ENCODE measurements at places on chromosomes 5 and 9. TPM values are rescaled to one million over a fixed set of nuclear protein-coding genes. Genes with fewer than 3 reads are reported as not detected.
A peak's percentile ranks its signal among the peaks of the same experiment; 100 is the strongest.

- H3K36me3 ChIP-seq, result no peaks in the 10 kb centered on the region
- no peaks in the 10 kb centered on the region for H3K4me1 ChIP-seq
- no peak overlapping the region for H3K27ac ChIP-seq
- H3K27me3 ChIP-seq, result no peaks in the 10 kb centered on the region
- no peak overlapping the region for H3K4me3 ChIP-seq
- no peak for DNase-seq
These were observed 13.0 kb upstream of the SUSD3 start for GRCh38 chr9:93045521-93045920.

- H3K36me3 ChIP-seq, result no peaks in the 10 kb centered on the region
- H3K4me3 ChIP-seq, result no peak overlapping the region
- no peaks in the 10 kb centered on the region for H3K27me3 ChIP-seq
These were observed 52.0 kb upstream of the SLIT3 start for GRCh38 chr5:169352901-169353300.

- DNase-seq, result peak; percentile 89
- no peaks in the 10 kb centered on the region for H3K36me3 ChIP-seq
- no peaks in the 10 kb centered on the region for H3K27me3 ChIP-seq
- H3K4me3 ChIP-seq, result peak overlapping the region; percentile 71
- H3K27ac ChIP-seq, result peak overlapping the region; percentile 69
These were observed 46.9 kb downstream of the CNTRL start for GRCh38 chr9:121121582-121122087.

- H3K27me3 ChIP-seq, result no peaks in the 10 kb centered on the region
- no peak overlapping the region for H3K27ac ChIP-seq
- H3K36me3 ChIP-seq, result no peaks in the 10 kb centered on the region
- no peak for DNase-seq
- H3K4me1 ChIP-seq, result no peaks in the 10 kb centered on the region
These were observed 373.4 kb downstream of the IRX2 start for GRCh38 chr5:2378108-2378507.

GRCh38 chr9:91195372-91196012, 166.2 kb downstream of the AUH start:
- peak overlapping the region; percentile 83 for H3K27ac ChIP-seq
- no peak overlapping the region for H3K4me3 ChIP-seq
- H3K36me3 ChIP-seq, result no peaks in the 10 kb centered on the region
- no peaks in the 10 kb centered on the region for H3K27me3 ChIP-seq

DNA sequence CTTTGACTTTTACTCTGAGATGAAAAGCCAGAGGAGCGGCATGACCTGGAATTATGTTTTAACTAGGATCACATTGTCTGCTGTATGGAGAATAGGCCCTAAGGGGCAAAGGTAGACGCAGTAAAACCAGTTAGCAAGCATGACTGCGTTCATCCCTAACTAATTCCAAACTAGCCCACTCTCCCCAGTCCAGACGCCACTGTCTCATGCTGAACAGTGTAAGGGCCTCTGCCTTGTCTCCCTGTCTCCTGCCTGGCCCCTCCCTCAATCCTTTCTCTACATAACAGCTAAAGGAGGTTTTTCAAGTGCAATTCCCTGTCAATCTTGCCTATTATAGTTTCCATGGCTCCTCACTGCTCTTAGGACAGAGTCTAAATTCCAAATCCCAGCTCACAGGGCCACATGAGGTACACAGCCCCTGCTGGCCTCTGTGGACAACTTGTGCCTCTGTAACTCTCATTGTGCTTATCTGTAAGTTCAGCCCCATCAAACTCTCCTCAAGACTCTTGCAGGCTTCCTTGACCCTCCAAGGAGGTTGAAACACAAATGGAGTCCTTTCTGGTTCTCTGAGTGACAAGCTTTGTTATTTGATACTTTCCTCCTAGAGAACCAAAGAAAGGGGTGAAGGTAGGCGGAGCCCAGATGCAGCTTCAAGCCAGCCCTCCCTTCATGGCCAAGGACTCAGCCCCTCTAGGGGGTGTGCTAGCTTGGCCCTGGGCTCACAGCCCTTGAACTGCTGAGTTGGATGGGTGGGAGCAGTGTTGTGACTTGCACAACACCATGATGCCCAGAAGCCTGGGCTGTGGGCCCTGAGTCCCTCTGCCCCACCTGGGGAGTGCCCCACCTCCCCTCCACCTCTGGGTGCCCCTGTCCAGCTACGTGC, 16.0 kb upstream of the SLC22A4 start:
- H3K4me3 ChIP-seq, result no peak overlapping the region
- peaks cover 11% of the 10 kb centered on the region for H3K36me3 ChIP-seq
- H3K4me1 ChIP-seq, result no peaks in the 10 kb centered on the region
- no peaks in the 10 kb centered on the region for H3K27me3 ChIP-seq

GRCh38 chr5:56774957-56775356, 40.4 kb upstream of the MAP3K1 start:
- no peak for DNase-seq
- no peak overlapping the region for H3K4me3 ChIP-seq
- H3K27ac ChIP-seq, result no peak overlapping the region
- H3K36me3 ChIP-seq, result no peaks in the 10 kb centered on the region
- no peaks in the 10 kb centered on the region for H3K4me1 ChIP-seq

GRCh38 chr5:93359296-93359959, 221.6 kb downstream of the NR2F1-AS1 start:
- H3K4me3 ChIP-seq, result peak overlapping the region; percentile 18
- no peaks in the 10 kb centered on the region for H3K36me3 ChIP-seq
- H3K4me1 ChIP-seq, result peaks cover 31% of the 10 kb centered on the region
- no peaks in the 10 kb centered on the region for H3K27me3 ChIP-seq

DNA sequence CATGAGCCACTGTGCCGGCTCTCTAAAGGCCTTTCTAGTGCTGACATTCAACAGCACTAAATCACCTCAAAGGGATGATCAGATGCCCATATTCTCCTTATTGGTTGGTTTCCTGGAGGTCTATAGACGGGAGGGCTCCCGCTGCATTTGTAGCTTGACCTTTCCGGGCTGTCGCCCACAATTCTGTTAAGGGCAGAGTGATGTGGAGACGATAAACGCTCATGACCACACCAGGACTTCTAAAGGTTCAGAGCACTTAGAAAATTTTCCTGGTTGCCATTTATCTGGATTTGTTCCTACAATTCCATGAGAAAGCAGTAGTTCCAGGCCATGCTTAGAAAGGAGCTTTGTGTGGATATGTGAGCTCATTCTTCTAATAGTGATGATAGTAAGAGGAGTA, 170.3 kb downstream of the SLC12A2 start:
- H3K27ac ChIP-seq, result no peak overlapping the region
- no peaks in the 10 kb centered on the region for H3K36me3 ChIP-seq
- H3K27me3 ChIP-seq, result no peaks in the 10 kb centered on the region

DNA sequence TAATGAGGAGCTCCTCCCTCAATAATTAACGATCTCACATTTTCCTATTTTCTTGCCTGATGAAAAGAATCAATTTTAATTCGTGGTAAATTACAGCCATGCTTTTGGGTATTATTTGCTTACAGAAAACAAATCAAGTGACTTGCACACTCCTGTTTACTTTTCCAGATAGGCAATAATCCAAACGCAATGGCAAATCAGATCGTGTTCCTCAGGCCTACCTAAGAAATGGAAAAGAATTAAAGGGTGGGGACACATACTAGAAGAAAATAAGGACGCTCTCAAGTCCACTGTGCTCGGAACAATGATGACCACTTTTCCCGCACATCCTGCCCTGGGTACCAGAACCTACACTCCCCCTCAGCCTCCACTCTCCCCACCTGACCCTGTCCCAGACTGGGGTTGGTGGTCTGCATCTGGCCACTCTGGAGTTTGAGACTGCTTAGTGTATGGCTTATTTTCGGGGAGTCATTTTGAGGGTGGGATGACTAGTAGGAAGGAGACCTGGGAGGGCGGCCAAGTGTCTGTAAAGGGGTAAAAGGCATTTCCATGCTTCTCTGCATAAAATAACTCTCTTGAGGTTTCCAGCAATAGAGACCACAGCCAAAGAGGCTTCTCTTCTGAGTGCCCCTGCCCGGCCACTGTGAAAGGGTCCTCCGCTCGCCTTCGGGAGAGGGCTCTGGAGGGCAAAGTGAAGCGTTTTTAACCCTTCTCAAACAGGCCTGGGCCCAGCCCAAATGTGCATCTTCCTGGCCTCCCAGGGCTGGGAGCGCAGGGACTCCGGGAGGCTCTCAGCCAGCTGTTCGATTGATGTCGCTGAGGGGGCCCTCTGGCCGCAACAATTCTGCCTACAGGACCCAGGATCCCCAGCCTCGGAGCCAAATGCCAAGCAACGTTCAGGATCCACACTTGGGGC, 4.5 kb upstream of the OTP start:
- peaks cover 97% of the 10 kb centered on the region for H3K27me3 ChIP-seq
- no peak overlapping the region for H3K4me3 ChIP-seq
- H3K27ac ChIP-seq, result no peak overlapping the region
- no peaks in the 10 kb centered on the region for H3K4me1 ChIP-seq
- DNase-seq, result peak; percentile 73

- no peak for DNase-seq
- H3K27ac ChIP-seq, result no peak overlapping the region
These were observed 122.0 kb downstream of the TLE4 start for GRCh38 chr9:79693750-79694149.

GRCh38 chr9:91586282-91586681, 162.7 kb upstream of the NFIL3 start:
- H3K4me1 ChIP-seq, result no peaks in the 10 kb centered on the region
- no peaks in the 10 kb centered on the region for H3K36me3 ChIP-seq
- no peak overlapping the region for H3K27ac ChIP-seq
- no peak overlapping the region for H3K4me3 ChIP-seq
- DNase-seq, result peak; percentile 5
- H3K27me3 ChIP-seq, result peaks cover 6% of the 10 kb centered on the region

GRCh38 chr5:34672196-34672595, 16.1 kb downstream of the RAI14 start:
- DNase-seq, result peak; percentile 58
- no peak overlapping the region for H3K4me3 ChIP-seq
- H3K27ac ChIP-seq, result peak overlapping the region; percentile 98
- no peaks in the 10 kb centered on the region for H3K27me3 ChIP-seq

- H3K27me3 ChIP-seq, result no peaks in the 10 kb centered on the region
- peaks cover 58% of the 10 kb centered on the region for H3K36me3 ChIP-seq
- H3K4me3 ChIP-seq, result no peak overlapping the region
- H3K27ac ChIP-seq, result peak overlapping the region; percentile 20
- no peak for DNase-seq
These were observed 42.3 kb downstream of the B4GALT1 start for GRCh38 chr9:33124751-33125381.

DNA sequence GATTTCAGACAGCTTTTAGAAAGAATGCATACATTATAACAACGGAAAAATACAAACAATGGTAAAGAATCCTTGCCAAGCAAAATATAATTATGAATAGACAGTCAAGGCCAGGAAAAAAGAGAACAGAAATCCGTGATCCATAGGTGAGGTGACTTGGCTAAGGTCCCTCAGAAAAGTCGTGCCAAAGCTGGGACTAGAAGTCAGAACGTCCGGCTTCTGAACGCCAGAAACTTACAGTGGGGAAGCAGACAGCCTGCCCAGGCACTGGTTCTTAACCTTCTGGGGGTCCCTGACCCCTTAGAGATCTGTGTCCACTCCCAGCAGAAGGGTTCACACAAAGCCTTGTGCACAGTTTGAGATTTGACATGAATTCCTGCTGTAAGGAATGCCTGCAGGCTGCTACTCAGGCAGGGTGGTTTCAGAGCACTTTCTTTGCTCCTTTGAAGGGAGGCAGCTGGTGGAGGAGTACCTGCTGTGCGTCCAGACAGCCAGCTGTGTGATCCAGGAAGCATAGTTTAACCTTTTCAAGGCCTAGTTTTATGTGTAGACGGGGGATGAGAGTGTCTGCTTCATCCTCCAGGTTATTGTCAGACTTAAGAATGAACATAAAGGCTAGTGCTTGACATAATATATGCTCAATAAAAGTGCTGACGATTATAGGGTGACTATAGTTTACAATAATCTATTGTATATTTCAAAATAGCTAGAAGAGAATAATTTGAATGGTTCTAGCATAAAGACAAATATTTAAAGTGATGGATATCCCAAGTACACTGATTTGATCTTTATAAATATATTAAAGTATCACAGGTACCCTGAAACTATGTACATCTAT, 852 bp downstream of the ARHGEF37 start:
- H3K4me1 ChIP-seq, result peaks cover 8% of the 10 kb centered on the region
- DNase-seq, result no peak
- peak overlapping the region; percentile 76 for H3K4me3 ChIP-seq
- H3K27ac ChIP-seq, result no peak overlapping the region
- H3K36me3 ChIP-seq, result no peaks in the 10 kb centered on the region
- no peaks in the 10 kb centered on the region for H3K27me3 ChIP-seq

- H3K36me3 ChIP-seq, result no peaks in the 10 kb centered on the region
- H3K27ac ChIP-seq, result no peak overlapping the region
- H3K27me3 ChIP-seq, result peaks cover 2% of the 10 kb centered on the region
- peaks cover 8% of the 10 kb centered on the region for H3K4me1 ChIP-seq
- H3K4me3 ChIP-seq, result peak overlapping the region; percentile 39
These were observed 32.5 kb downstream of the FAM240B start for GRCh38 chr9:38687389-38687842.

DNA sequence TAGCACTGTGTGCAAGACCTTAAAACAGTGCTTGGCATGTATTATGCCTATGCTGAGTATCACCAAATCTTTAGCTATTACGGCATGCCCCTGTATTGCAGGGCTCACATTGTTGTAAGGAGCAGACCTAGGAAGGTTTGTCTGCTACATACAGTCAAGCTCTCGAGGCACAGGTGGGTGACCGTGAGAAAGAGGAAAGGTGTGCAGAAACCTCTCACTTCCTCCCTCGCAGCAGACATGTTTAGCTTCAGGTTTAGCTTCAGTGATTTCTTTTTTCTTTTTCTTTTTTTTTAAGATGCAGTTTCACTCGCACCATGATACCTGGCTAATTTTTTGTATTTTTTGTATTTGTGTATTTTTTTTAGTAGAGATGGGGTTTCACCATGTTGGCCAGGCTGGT, 275.8 kb upstream of the RIOK2 start:
- no peak overlapping the region for H3K27ac ChIP-seq
- no peaks in the 10 kb centered on the region for H3K36me3 ChIP-seq
- no peaks in the 10 kb centered on the region for H3K4me1 ChIP-seq
- no peaks in the 10 kb centered on the region for H3K27me3 ChIP-seq
- no peak for DNase-seq

GRCh38 chr5:93591323-93591945, 8.4 kb downstream of the NR2F1 start:
- H3K27ac ChIP-seq, result no peak overlapping the region
- H3K4me3 ChIP-seq, result no peak overlapping the region
- H3K4me1 ChIP-seq, result peaks cover 4% of the 10 kb centered on the region

BARX1 gene
- total RNA-seq, result 15.6 TPM

SLC22A4 gene
- 3.8 TPM for total RNA-seq

ANKRD31 gene
- 0.29 TPM for total RNA-seq

SPACA9 gene
- 3.6 TPM for total RNA-seq

IL7R gene
- 2.7 TPM for total RNA-seq

DAB2IP gene
- total RNA-seq, result 60.8 TPM

PRDM9 gene
- not detected for total RNA-seq

SPINK13 gene
- total RNA-seq, result not detected

PRR7 gene
- 10.0 TPM for total RNA-seq

BHMT2 gene
- 12.1 TPM for total RNA-seq

IFNA21 gene
- not detected for total RNA-seq

POU4F3 gene
- total RNA-seq, result not detected

SLC25A48 gene
- not detected for total RNA-seq

KCTD16 gene
- total RNA-seq, result 3.6 TPM

SMIM3 gene
- total RNA-seq, result 46.3 TPM

SPAAR gene
- total RNA-seq, result 0.72 TPM
